ENCODE measurements at places on chromosomes 12 and 14.

DNA sequence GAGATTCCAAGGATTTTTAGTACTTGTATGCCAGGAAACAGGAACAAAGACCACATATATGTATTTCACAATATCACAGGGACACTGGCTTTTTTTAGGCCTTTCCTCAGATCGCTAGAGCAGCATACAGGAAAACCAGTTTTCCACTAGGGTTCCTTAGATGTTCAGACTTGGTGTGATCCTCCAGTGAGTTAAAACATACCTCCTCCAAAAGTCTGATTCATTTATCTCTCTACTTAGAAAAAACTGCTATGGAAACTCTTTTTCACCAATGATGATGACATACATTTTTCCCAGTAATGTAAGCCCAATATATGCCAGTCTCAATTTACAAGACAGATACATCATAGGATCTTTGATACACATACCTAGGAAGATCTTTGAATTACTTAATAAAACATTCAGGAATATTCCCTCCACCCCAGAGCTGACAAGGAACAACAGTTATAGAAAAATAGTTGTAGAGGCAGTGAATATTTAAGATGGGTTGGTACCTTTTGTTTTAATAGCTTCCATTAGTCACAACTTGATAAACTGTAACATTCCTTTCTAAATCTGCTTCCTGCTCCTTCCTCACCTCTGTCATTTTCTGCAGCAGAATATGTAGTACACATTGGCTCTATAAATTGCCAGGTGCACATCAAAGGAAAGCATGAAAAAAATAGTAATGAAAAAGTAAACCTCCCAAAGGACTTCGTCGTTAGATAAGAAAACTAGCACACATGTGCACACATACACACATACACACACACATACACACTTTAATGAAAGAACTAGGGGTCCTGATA, 27.5 kb downstream of the BCAT1 start:
- DNase-seq = peak; percentile 4

DNA sequence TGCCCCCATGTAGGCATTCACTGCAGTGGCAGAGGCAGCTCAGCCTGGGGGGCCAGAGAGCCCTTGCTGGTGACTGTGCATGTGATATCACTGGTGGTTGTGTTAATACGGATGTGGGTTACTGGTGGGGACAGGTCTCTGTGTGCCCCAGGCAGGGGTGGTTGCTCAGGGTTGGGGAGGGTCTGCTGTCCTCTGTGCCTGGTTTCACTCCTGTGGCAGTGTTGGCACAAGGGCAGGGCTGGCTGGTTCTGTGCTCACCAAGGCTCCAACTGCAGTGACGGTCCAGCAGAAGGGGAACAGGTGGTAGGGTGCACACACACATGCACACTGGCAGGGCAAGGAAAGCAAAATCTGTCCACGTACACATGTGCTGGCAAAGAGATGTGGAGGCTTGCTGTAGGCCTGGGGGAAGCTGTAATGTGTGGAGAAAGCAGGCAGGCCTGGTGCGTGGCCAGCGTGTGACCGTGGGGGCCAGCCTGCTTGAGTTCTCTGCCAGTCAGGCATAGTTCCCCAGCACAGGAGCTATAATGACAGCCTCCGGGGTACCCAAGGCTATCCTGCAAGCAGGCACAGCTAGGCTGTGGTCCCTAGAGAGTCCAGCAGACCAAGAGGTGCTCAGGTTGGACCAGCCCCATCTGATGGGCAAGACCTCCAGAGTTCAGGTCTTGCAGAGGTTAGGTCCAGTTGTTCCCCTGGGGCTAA, 254.6 kb downstream of the FBXL14 start:
- no peak for DNase-seq

DNA sequence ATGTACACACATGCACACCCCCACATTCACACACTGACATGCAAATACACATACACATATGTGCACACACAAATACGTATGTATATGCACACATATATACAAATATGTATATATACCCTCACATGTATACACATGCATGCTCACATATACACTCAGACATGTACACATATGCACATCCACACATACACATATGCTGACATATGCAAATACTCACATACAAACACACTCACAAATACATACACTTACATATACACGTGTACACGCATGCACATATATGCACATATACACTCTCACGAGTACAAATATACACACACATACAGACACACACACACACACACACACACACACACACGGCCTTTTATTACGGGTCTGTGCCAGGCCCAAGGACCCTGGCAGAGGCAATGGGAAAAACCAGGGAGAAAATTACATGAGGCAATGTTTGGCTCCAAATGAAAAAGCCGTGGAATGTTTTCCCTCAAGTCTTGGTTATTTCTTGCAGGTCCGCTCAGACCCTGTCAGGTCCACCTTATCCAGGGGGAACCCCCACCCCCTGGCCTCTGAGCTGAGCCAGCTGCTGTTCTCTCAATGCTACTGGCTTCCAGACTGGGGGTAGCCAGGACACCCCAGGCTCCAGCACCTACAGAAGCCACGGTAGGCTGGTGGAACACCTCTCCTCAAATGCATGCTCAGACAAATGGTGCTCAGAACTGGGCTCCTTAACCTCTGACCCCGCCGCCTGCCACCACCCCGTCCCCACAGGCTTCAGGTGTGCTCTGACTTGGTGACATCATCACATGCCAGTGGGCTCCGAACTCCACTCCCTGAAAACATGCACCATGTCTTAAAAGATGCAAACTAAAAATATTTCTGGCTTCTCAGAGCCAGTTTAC, 54.7 kb downstream of the BCL11B start:
- DNase-seq = no peak

GRCh38 chr14:87960013-87960787, 32.8 kb downstream of the GALC start:
- DNase-seq = no peak

DNA sequence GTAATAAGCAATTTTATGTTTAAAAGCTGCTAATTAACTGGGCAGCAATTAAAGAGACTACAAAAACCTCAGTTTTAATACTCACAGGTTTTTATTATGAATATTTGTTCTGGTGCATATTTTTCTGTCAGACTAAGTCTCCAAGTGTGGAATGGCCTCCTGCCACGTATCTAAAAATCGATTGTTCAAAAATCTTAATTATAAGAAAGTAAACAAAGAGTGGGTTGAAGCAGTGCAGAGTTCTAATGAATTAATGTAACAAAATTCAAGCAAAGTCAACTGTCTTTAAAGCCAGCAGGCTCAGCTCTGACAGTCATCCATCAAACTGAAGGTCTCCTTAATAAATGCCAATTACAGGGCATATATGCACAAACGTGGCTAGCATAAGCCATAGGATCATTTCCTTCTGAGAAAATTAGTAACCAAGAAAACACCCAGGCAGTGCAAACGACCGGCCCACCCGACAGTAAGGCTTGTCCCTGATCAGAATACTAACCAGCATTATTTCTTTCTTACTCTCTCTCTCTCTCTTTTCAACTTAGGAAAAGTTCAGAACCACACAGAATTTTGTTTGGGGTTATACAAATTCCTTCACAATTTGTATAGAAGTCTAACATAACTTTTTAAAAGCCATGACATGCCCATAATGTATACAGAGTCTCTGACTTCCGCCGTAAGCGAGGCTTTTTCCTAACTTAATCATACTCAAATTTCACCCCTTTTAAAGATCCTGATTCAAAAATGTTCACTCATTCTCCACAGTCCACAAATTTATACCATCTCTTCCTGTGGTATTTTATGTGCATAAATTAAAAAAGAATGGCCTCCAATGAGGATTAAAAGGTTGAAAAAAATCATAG, 83.8 kb downstream of the SLC25A21 start:
- no peak for DNase-seq

DNA sequence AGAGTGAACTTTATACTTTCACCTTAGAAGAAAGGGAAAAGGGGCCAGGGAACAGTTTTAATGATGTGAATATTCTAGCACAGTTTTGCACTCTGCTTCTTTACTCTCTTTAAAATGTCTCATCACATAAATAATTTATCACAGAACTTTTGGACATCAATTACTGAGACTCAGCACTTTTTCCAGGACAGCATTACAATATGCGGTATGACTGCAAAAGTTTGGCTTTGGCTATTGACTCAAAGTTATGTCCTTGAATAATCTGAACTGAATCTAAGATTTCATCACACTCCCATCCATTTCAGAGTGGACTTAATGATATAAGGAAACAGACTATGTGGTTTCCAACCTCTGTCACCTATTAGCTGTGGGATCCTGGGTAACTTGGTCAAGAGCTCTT, 11.7 kb downstream of the CCER1 start:
- DNase-seq = no peak

DNA sequence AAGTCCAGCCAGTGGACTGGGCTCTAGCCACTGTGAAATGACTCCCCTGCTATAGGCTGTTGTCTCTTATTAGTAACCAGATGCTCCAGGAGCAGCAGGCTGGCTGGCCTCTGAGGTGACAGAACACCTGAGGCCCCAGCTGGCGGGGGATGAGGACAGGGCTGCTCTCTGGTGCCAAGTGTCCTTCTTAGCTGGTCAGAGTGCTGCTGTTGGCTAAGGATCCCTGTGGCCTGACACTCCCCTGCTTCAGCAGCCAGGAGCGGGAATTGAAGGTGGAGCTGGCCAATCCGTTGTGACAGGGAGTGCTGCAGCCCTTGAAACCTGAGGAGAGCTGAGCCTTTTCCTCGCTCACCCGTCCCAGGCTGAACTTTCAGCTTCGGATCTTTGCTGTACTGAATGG, 30.7 kb downstream of the TMEM229B start:
- peak; percentile 18 for DNase-seq

GRCh38 chr12:51635346-51635745, 44.3 kb downstream of the SCN8A start:
- DNase-seq = peak; percentile 35

- DNase-seq = no peak
Measured at GRCh38 chr12:24705216-24705615, 243.7 kb downstream of the BCAT1 start.

DNA sequence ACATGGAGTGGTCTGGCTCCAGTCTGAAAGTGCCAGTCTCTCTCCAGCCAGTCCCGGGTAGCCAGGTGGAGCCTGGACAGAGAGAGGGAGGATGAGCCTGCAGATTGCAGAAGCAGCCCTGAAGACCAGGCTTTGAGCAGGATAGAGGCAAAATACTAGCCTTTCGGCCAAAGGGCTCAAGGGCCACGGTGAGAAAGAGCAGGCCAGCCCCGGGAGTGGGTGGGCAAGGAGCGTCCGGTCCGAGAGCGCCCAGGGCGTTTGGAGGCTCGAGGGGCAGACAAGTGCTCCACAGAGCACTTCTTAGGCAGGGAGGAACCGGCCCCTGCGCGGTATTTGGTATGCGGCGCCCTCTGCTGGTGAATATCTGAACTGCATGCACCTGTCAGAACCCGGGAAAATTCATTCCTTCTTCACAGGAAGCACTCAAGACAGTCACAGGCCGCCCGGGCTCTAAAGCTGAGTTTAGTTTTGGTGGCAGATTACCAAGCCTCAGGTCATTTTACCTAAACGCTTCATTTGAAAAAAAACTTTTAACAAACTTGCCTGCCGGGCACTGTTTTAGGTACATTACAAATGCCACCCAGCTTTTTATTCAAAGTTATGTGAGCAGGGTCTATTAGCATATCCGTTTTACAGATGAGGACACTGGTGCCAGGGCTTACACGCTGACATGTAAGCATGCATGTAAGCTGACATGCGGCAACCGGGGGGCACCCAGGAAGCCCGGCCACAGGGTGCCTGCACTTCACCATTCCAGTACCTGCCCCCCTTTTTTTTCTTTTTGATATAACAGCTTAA, 21.0 kb upstream of the PSMC1 start:
- peak; percentile 33 for DNase-seq

GRCh38 chr12:110107369-110108281, 16.5 kb upstream of the IFT81 start:
- DNase-seq = peak; percentile 15

- no peak for DNase-seq
Measured at GRCh38 chr12:3320881-3321509, 170.0 kb upstream of the PRMT8 start.

Data from renal cortical epithelial cell (primary cell).